GM23248 (cell line): ENCODE measurements at places on chromosomes 6 and 20.

- DNase-seq: no peak
Observed at GRCh38 chr6:7747901-7748504, 22.1 kb downstream of the BMP6 start.

DNA sequence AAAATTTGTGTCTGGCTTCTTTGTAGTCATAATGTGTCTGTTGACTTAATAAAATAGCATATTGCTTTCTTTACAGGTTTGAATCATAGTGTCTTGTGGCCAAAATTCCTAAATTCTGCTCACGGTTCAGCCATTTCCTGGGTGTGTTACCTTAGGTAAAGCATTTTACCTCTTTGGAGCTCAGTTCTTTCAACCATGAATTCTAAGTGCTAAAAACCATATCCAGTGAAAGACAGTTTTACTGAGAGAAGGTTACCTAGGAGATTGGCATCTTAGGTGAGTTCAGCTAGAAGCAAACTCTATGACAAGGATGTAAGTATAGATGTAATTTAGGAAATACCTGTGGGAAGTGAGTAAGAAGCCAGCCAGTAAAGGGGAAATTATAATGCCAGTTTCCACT lies 20.7 kb downstream of the CRYBG1 start:
- DNase-seq: no peak

DNA sequence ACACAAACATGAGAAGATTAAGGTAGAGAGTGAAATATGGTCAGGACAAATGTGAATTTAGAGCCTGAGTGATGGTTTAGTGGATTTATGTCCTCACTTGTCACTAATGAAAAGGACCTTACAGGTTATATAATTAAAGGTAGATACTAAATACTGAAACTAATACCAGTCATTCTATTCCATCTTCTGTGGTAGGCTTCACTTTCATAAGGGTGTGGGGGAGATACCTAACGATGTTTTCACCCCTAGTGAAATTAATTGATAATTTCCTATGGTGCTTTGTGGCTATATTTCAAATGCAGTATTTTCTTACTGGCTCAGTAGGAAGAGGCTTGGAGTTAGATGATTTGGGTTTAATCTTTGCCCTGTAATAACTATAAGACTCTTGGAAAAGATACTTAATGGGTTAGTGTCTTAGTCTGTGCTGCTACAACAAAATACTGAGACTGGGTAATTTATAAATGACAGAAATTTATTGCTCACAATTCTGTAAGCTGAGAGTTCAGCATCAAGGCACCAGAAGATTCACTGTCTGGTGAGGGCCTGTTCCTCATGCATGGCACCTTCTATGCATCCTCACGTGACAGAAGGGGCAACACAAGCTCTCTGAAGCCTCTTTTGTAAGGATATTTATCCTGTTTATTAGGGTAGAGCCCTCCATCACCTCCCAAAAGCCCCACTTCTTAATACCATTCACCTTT lies 21.3 kb downstream of the RNF217 start:
- no peak for DNase-seq

GRCh38 chr6:43780941-43781928 lies 11.2 kb downstream of the VEGFA start:
- no peak for DNase-seq

- peak; percentile 58 for DNase-seq
Observed at GRCh38 chr6:126788861-126789365, 329.6 kb upstream of the RSPO3 start.
